ENCODE measurements at places on chromosomes 12 and 14.

DNA sequence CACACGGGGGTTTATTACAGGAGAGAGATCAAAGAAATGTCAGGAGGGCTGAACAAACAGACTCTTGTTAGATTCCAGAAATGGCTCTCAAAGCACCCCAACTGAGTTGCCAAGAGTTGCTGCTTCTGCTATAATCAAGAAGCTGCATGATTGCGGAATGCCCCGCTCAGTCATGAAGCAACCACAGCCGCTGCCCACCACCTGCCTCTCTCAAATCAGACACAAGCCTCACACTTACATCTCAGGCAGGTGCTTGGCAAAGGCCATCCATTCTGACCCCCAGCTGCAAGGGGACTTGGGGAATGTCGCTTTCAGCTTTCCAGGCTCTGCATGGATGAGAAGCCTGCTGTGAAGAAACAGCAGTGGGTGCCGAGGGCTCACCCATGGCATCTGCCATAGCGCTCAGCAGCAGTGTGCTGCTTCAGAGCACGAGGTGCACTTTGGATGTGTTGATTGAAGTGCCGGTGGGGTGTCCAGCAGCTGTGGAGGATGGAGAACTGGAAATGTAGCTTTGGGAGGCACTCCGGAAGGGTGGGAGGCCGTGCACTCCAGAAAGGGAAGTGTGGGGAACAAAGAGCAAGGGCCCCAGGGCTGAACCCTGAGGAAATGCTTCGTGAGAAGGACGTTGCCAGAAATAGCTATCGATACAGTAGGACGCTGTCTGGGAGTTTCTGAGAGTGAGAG, 37.7 kb downstream of the LRRC74A start:
- DNase-seq = no peak

- no peak for DNase-seq
Measured at GRCh38 chr12:12537421-12537820, 25.2 kb downstream of the DUSP16 start.

- no peak for DNase-seq
Measured at GRCh38 chr14:101997429-101998336, 33.3 kb downstream of the DYNC1H1 start.

DNA sequence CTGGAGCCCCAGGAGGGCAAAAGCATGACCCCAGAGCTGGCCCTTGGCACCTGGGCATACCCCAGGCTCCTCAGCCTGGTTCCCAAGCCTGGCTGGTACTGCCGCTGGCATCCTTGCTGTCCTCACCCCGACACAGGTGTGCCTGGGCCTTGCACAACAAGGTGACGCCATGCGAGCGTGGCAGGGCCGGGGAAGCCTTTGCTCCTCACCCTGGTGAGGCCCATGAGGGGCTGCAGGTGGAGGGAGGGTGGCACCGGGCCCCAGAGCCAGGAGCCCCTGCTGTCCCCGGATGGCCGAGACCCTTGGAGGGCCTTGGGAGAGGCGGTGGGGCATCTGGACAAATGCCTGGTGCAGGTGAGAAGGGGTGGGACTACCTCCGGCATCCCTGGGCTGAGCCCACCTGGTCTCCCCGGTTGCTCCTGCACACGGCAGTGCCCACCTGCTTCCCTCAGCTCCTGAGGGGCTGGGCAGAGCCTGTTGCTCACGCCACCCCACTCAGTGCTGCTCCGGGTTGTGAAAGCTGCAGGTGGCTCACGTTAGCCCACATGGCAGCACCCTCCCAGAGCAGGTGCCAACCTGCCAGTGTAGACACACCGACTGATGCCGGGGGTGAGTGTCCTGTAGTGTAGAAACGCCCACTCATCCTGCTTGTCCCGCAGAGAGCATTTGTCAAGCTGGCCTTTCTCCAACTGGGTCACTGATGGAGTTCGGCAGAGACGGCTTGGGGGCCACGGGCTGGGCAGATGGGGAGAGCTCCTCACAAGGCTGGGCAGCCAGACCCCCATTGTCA, 24.6 kb upstream of the KIF26A start:
- DNase-seq = no peak

DNA sequence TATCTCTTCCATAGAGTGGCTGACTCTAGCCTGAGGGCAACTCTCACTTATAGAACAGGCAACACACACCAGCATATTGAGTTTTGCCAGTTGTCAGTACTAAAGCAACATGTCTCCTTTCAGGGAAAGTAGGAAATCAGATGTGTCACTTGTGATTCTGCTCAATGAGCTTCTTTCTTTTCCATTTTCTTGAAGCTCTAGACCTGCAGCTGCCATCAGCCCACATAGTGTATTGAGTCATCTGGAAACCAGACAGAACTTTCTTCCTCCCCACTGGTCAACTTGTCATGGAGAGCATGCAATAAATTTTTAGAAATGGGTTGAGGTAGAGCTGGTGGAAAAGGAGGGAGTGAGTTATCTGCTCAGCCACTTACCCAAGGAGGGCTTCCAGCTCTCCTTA, 209.0 kb upstream of the PLEKHG7 start:
- DNase-seq = no peak

DNA sequence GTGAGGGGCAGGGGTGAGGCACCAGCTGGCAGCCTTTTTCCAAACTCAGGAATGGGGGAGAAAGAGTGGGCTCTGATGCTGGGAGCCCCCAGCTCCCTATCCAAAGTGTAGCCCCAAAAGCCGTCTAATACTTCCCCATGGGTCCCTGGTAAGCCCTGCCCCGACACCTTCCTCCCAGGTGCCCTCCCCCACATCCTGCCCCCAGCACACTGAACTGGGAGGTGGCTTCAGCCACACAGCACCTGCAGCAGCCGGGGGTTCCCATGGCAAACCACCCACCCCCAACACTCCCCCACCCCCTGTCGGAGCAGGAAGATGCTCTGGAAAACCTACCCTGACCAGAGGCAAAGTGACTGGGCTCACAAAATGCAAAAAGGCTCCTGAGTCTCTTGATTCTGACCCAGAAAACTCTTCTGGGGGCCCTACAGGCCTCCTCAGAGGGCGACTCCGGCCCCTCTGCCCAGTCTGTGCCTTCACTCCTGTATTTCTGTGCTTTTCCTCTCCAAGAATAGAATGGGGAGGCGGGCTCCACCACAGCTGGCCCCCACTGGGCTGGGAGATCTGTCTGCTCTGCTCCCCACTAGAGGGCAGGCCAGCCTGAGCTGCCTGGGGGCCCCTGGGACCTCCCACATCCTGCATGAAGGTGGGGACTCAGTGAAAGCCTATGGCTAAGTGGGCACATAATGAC, 81.6 kb downstream of the ITPK1 start:
- DNase-seq = no peak

GRCh38 chr14:22547313-22547947, 41.6 kb downstream of the DAD1 start:
- DNase-seq = no peak

GRCh38 chr12:109795023-109795422, 38.2 kb downstream of the TRPV4 start:
- no peak for DNase-seq

DNA sequence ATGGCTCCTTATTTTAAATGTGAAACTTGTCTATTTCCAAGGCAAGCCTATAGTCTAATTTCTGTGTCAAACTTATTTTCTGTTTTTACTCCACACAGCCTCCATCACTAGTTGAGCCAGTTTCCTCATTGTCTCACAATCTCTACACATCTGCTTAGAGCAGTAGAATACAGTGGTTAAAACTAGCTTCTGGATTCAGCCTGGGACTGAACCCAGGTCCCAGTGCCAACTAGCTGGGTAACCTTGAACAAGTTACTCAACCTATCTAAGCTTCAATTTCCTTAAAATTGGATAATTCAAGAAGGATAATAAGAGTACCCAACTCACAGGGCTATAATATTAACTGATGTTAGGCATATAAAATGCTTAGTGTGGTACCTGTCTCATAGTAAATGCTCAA, 304.7 kb upstream of the NPAS3 start:
- DNase-seq = no peak

DNA sequence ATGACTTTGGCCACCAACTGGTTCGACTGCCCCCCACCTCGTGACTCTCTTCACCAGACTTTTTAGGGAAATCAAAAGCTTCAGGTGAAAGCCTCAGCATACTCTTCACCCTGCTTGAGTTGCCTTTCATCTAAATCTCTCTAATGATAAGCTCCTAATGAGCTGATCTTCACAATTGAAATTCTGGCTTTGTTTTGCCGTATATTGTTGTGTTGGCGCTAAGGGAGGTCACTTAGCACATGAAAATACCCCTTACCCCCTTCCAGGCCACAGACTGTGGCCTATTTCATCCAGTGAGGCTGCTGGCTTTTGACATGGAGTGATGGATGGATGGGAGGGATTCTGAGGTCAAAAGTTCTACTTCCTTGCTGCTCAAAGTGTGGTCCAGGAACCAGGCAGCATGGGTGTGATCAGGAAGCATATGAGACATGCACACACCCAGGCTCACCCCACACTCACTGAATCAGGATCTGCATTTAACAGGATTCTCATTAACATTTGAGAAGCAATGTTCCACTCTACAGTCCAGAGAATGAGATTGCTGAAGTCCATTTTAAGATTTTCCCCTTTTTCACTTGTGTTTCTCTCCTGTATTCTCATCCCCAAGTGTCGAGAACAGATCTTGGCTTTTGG, 131.4 kb downstream of the DACT1 start:
- DNase-seq = no peak

DNA sequence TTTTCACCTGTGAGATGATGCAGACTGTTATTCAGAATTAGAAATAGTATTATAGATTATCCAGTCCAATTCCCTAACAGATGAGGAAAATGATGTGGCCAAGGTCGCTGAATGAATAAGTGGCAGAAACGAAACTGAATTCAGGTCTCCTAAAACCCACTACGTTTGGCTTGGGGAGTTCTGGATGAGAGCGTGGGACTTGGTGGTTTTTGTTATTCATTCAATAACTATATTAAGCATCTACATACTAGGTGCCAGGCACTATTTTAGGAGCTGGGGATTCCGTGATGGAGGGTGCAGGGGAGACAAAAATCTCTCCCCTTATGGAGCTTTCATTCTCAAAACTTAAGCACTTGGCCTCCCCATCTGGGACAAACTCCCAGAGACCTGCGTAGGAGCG, 813 bp upstream of the CCDC184 start:
- no peak for DNase-seq

GRCh38 chr12:122888232-122888752, 7.6 kb downstream of the VPS37B start:
- DNase-seq = peak; percentile 99
